ENCODE measurements at places on chromosomes 1 and 21. TPM values are rescaled to one million over a fixed set of nuclear protein-coding genes. Genes with fewer than 3 reads are reported as not detected.

- no peak overlapping the region for H3K4me3 ChIP-seq
- no peaks in the 10 kb centered on the region for H3K36me3 ChIP-seq
- DNase-seq: no peak
- H3K27ac ChIP-seq: no peak overlapping the region
Observed at GRCh38 chr1:61058483-61059245, 23.7 kb upstream of the NFIA start.

DNA sequence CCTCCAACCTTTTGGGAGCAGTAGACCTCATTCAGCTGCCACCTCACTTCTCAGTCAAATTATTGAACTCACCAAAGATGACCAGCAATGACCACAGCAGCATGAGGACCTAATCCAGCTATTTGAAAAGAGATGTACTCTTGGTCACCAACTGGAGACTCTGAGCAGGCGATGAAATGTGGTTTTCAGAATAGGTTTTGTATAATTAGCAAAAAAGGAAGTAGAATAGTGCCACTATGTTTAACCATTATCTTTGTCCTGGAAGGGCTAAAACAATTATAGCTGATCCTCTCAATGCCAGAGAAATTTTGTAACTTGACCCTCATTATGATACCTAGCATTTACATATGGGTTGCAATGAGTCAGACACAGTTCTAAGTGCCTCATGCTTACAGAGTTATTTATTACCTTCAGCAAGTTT, at the start of gene FCRL2:
TSS of gene FCRL2 (minus strand) at position 162 of the 421 bp plus-strand sequence. CDS start at position 103, 59 bp downstream.
- H3K27me3 ChIP-seq: no peaks in the 10 kb centered on the region
- no peaks in the 10 kb centered on the region for H3K4me1 ChIP-seq
- H3K4me3 ChIP-seq: no peak within 1 kb of the TSS
- H3K36me3 ChIP-seq: no peaks in the 10 kb centered on the region
- DNase-seq: no peak
- H3K27ac ChIP-seq: no peak within 1 kb of the TSS

DNA sequence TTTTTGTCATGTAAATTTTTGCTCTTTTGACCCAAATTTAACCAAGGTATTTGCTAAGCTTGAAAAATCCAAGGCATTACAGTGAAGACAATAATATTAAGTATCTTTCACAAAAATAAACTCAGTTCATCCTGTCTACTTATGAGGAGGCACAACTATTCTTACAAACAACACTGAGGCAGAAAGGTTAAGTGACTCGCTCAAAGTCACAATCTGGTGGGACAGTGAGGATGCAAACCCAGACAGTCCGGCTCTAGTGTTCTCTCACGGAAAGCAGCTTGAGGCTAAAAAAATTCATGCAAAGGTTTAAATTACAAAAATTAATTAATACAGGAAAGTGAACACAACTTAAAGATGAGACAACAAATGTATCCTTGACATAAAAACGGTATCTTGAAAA, 125.3 kb downstream of the SIPA1L2 start:
- no peak for DNase-seq
- no peaks in the 10 kb centered on the region for H3K4me1 ChIP-seq
- no peaks in the 10 kb centered on the region for H3K36me3 ChIP-seq

DNA sequence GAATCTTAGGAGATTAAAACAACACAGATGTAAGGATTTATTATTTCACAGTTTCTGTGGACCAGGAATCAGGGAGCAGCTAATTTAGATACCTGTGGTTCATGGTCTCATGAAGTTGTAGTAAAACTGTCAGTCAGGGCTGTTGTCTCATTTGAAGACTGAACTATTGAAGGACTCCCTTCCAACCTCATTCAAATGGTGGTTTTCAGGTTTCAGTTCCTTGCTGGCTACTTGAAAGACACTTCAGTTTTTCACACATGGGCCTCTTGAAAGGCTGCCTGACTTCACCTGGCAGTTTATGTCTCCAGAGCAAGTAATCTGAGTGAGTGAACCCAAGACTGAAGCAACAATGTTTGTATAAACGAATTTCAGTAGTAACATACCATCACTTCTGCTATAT, 915.9 kb downstream of the PLA2G4A start:
- no peak for DNase-seq
- H3K27ac ChIP-seq: no peak overlapping the region
- H3K27me3 ChIP-seq: no peaks in the 10 kb centered on the region
- H3K36me3 ChIP-seq: no peaks in the 10 kb centered on the region

DNA sequence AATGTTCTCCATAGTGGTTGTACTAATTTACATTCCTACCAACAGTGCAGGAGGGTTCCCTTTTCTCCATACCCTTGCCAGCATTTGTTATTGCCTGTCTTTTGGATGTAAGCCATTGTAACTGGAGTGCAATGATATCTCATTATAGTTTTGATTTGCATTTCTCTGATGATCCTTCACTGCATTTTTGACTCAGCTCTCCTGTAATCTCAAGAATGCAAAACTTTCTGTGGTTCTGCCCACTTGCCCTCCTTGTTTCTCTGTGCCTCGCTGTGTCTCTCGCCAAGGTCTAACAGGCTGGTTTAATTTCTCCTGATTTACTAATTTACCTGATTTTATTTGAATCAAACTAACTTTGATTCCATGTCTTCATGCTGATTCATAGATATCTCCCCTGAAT, 407.9 kb downstream of the ZP4 start:
- no peaks in the 10 kb centered on the region for H3K36me3 ChIP-seq
- no peak overlapping the region for H3K4me3 ChIP-seq
- H3K27ac ChIP-seq: no peak overlapping the region
- H3K27me3 ChIP-seq: no peaks in the 10 kb centered on the region

- H3K4me1 ChIP-seq: peaks cover 15% of the 10 kb centered on the region
- no peaks in the 10 kb centered on the region for H3K27me3 ChIP-seq
- DNase-seq: no peak
- no peaks in the 10 kb centered on the region for H3K36me3 ChIP-seq
- H3K27ac ChIP-seq: no peak overlapping the region
Observed at GRCh38 chr1:23543707-23544443, 12.8 kb upstream of the E2F2 start.

DNA sequence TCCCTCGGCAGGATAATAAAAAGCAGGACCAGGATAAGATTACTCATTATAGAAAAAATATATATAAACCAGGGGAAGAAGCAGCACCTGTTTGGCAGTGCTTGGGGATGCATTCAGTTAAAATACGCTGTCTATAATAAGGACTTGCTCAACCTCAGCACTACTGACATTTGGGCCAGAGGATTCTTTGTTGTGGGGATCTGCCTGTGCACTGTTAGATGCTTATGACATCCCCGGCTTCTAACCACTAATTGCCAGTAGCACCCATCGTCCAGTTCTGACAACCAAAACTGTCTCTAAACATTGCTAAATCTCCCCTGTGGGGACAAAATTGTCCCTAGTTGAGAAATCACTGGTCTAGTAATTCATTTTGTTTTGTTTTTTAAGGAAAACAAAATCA, 242.1 kb downstream of the SLC45A1 start:
- no peak overlapping the region for H3K27ac ChIP-seq
- no peak for DNase-seq
- H3K36me3 ChIP-seq: no peaks in the 10 kb centered on the region
- H3K4me1 ChIP-seq: peaks cover 29% of the 10 kb centered on the region
- no peaks in the 10 kb centered on the region for H3K27me3 ChIP-seq

GRCh38 chr1:9942399-9942938, 722 bp downstream of the LZIC start:
- H3K4me1 ChIP-seq: peaks cover 17% of the 10 kb centered on the region
- peak overlapping the region; percentile 74 for H3K27ac ChIP-seq
- H3K36me3 ChIP-seq: no peaks in the 10 kb centered on the region
- peak overlapping the region; percentile 71 for H3K4me3 ChIP-seq

- no peak overlapping the region for H3K27ac ChIP-seq
- H3K4me3 ChIP-seq: no peak overlapping the region
- no peaks in the 10 kb centered on the region for H3K27me3 ChIP-seq
- no peaks in the 10 kb centered on the region for H3K36me3 ChIP-seq
- no peaks in the 10 kb centered on the region for H3K4me1 ChIP-seq
Observed at GRCh38 chr1:237789619-237790018, 101.1 kb downstream of the ZP4 start.

DNA sequence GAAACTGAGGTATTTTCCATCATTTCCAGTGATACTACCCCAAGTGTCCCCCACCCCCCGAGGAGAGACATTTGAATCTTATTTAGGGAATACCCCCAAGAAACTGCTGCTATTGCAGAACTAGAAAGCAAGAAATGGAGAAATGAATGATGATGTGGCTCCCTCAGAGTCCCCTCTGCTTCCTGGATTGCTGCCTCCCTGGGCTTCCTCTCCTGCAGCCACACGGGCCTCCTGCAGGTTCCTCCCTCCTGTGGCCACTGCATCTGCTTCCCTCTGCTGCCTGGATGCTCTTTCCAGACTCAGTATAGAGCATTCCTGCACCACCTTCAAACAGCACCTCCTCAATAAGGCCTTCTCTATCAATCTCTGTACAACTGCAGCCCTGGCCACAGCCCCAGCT, 69.3 kb downstream of the SLC25A24 start:
- no peaks in the 10 kb centered on the region for H3K4me1 ChIP-seq
- H3K4me3 ChIP-seq: no peak overlapping the region
- no peaks in the 10 kb centered on the region for H3K27me3 ChIP-seq
- no peak for DNase-seq

- peak; percentile 68 for DNase-seq
- no peak overlapping the region for H3K4me3 ChIP-seq
- no peaks in the 10 kb centered on the region for H3K27me3 ChIP-seq
- H3K4me1 ChIP-seq: peaks cover 44% of the 10 kb centered on the region
- H3K27ac ChIP-seq: no peak overlapping the region
Observed at GRCh38 chr1:208149776-208150514, 94.2 kb downstream of the PLXNA2 start.

GRCh38 chr1:161936786-161937185, 86.9 kb downstream of the OLFML2B start:
- H3K4me3 ChIP-seq: no peak overlapping the region
- H3K36me3 ChIP-seq: no peaks in the 10 kb centered on the region
- no peak for DNase-seq
- no peak overlapping the region for H3K27ac ChIP-seq
- no peaks in the 10 kb centered on the region for H3K4me1 ChIP-seq

DNA sequence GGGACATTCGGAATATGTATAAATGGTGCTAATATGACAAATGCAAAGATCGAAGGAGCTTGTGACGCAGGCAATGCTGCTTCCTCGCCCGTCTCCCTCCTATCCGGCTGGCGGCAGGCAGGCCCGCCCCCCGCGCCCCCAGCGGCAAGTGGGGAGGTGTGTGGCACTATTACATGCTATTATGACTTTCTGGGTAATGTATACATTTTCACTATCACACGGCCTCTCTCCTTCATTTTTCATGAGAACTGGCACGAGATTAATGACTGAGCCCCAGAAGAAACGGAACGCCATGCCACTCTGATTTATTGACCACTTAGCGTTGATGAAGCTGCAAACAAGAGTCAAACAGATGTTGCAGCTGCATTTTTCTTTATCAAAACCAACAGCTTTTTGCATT, 138.9 kb upstream of the VAMP3 start:
- no peaks in the 10 kb centered on the region for H3K27me3 ChIP-seq
- H3K4me1 ChIP-seq: no peaks in the 10 kb centered on the region
- no peak for DNase-seq

GRCh38 chr1:12203216-12204007, 26.4 kb upstream of the VPS13D start:
- H3K4me1 ChIP-seq: no peaks in the 10 kb centered on the region
- H3K27ac ChIP-seq: no peak overlapping the region
- no peaks in the 10 kb centered on the region for H3K36me3 ChIP-seq

DNA sequence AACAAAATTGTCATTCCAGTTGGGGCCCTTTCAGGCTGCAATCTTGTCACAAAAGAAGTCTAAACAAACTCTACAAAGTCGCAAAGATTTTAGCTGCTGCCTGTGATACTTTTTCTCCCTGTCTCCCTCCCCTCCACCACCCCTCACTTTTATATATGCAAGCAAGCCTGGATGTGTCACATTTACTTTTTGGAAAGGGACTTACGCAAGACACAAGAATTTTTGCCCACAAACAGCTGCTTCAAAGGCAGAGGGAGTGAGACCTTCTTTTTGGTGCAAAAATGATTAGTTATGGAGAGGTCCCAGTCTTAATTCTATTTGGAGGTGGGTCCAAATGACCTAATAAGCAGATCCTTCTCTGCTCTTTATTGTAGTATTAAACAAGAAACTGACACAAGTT, 22.9 kb upstream of the RALGPS2 start:
- no peak overlapping the region for H3K4me3 ChIP-seq
- DNase-seq: no peak
- no peaks in the 10 kb centered on the region for H3K27me3 ChIP-seq
- H3K4me1 ChIP-seq: no peaks in the 10 kb centered on the region

GRCh38 chr1:246788895-246789338, 64.7 kb downstream of the SCCPDH start:
- H3K4me1 ChIP-seq: peaks cover 7% of the 10 kb centered on the region
- H3K36me3 ChIP-seq: no peaks in the 10 kb centered on the region
- H3K27me3 ChIP-seq: no peaks in the 10 kb centered on the region
- H3K4me3 ChIP-seq: no peak overlapping the region

- H3K4me1 ChIP-seq: no peaks in the 10 kb centered on the region
- H3K4me3 ChIP-seq: no peak overlapping the region
- H3K27ac ChIP-seq: no peak overlapping the region
- no peaks in the 10 kb centered on the region for H3K27me3 ChIP-seq
Observed at GRCh38 chr1:83846138-83846537, 152.8 kb downstream of the TTLL7 start.

DNA sequence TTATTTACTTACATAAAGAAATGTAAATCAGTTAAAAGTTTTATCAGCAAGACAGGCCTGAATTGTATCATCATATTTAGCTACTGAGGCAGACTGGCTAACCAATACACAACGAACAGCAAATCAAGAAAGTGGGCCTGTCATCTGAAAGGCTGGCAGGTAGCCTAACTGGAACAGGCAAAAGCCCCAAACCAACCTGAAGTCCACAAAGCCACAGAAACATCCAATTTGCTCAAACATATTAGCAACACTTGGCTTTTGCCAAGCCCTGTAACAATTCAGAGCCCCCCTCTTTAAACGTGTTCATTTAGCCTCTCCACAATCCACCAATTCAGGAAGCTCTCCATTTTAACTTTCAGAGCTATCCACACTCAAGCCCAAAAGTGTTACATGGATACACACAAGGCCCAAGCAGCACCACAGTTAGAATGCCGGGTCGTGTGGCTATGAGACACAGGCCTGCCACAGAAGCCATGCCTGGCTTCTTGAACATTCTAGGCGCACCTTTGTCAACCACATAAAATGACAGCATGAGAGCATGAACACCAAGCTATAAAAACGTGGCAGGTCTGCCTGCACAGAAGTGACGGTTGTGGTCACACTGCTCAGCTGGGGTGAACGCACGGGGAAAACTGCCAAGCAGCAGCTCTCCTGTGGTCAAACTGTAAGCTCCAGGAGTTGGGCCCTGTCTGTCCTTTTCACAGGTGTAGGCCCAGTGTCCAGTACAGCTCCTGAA, 49.3 kb downstream of the CD34 start:
- no peak for DNase-seq
- no peak overlapping the region for H3K4me3 ChIP-seq
- no peaks in the 10 kb centered on the region for H3K27me3 ChIP-seq
- H3K4me1 ChIP-seq: peaks cover 17% of the 10 kb centered on the region

IL12RB2 gene
- 3.3 TPM for total RNA-seq

MLLT11 gene
- total RNA-seq: 1.6 TPM

FOXO6 gene
- total RNA-seq: 2.3 TPM

OXCT2 gene
- total RNA-seq: 2.6 TPM

PYGO2 gene
- total RNA-seq: 15.2 TPM

C4BPB gene
- 11.9 TPM for total RNA-seq

CD34 gene
- 14.8 TPM for total RNA-seq
